ENCODE measurements at places on chromosomes 2 and 18.

DNA sequence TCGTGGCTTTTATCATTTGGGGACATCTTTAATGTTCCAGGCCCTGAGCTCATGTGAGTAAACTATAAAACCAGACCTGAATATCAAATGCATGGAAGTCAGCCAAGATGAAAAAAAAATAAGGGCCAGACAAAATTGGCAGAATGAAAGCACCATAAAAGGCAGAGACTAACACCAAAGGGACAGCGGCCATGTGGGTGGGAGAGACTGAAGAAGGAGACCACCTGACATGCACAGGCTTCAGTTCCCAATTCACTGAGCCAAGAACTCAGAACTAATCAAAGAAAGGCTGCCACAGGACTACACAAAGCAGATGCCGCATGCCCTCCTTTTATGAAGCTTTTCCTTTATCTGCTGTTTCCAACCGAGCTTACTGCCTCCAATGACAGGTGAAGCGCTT is 267.1 kb downstream of the RAD51AP2 start:
- no peak for DNase-seq

DNA sequence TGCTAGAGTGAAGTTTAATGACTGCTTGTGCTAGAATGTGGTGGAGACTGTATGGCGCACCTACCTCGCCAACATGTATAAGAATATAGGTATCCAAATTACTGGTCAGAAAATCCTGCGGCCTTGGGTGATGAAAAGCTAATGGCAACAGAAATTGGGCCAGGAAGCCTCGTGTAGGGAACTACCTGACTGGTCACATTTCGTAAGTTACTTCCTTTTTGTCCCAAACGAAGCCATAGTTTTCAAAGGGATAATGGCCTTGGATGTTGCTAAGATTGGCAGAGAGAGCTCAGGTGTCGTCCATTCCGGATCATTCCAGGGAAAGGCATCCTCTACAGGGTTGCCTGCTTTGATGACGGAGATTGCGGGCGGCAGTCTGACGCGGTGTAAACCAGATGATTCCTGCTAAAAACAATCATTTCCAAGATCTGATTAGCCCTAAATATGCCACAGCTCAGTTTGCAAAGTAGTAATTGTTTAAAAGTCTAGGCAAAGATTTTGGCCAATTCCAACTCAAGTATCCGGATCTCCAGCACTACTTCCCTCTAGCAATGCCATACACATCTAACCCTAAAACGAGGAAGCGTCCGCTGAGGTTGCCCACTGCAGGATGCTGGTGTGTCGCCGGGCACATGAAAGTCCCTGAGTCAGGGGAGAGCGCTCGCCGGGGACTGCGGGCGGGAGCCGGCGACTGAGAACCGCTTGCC is 708 bp upstream of the MALT1 start:
- no peak for DNase-seq

GRCh38 chr2:49165662-49166061 is 11.3 kb upstream of the FSHR start:
- no peak for DNase-seq

DNA sequence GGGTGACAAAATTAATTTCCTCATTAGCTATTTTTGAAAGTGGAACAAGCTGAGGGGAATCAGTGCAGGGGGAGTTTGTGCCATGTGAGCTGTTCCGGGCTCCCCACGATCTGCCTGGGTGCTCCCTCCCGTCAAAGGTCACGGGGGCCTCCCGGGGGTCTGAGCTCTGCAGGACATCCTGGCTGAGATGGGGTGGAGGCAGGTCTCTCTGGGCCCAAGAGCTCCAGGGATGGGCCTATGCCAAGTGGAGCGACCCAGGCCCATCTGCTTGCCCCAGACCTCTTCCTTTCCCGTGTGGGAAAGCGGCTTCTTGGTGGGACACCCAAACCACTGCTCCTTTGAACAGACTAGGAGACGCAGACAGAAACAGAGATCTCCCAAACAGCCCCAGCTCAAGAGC is 143.3 kb upstream of the ID2 start:
- DNase-seq, result no peak

GRCh38 chr18:8773980-8774379 is 68.6 kb downstream of the MTCL1 start:
- DNase-seq, result no peak

DNA sequence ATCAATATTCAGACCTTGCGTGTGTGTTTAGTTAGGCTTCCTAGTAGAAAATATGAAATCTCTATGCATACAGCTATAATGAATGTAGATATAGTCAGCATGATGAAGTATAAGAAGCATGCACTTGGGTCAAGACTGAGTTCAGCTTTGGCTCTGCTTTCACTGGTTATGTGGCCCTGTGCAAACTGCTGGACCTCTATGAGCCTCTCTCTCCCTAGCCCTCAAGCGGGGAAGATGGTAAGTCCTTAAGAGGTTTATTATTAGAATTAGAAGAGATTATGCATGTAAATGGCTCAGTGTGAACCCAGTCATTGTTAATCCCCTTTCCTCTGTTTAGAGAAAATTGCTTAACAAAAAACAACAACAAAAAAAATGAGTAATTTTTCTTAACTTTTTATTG is 178.8 kb upstream of the NXPH2 start:
- no peak for DNase-seq

DNA sequence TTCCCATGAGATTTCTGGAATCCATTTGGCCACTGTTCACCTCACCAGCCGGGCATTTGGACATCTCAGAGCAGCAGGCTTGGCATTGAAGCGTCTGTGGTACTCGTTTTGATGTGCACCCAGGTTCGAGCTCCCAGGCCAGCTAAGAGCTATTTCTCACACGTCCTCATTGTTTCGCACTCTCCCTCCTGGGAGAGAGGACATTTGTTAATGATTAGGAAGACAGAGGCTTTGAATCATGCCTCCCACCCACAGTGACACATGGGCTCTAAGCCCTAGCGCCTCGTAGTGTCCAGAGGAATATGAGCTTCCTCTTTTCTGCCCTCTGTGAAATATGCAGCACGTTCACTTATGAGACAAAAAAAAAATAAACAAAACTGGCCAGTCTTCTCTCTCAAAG is 361.8 kb downstream of the RND3 start:
- DNase-seq, result no peak

- DNase-seq, result no peak
These were observed 41.4 kb upstream of the DTNB start for GRCh38 chr2:25714740-25715139.

GRCh38 chr18:76502551-76502950 is 7.5 kb upstream of the ZNF516 start:
- no peak for DNase-seq

DNA sequence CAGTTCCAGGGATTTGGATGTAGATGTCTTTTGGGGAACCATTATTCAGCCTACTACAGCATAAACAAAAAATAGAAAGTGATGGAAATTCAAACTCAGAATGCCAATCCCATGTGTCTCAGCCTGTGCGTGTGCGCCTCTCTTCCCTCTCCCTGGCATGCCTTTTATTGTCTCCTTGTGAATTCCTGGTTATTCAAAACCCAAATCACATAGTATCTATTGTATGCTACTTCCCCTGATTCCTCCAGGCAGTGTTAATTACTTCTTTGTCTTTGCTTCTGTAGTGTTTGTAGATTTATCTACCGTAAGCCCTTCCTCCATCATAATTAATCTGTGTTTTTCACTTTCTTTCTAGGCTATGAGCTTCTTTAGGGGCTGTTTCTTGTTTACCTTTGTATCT is 38.9 kb downstream of the RHBDD1 start:
- DNase-seq, result no peak

- DNase-seq, result no peak
These were observed 81.8 kb downstream of the INO80D start for GRCh38 chr2:206004004-206004693.
